ENCODE measurements at places on chromosomes 7 and 10.

DNA sequence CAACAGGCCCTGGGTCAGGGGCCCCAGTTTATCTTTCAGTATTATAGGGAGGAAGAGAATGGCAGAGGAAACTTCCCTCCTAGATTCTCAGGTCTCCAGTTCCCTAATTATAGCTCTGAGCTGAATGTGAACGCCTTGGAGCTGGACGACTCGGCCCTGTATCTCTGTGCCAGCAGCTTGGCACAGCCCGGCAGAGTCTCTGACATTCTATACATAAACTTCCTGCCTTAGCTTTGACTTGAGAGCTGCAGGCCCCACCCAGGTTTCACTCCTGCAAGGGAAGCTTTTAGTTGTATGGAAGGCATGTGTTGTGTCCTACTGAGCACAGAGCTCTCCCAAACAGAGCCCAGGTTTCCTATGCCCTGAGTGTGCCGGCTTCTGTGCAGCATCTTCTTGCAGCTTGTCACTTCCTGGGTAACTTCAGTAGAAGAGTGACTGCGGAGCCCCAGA, 205.6 kb upstream of the PRSS58 start:
- no peak for DNase-seq

DNA sequence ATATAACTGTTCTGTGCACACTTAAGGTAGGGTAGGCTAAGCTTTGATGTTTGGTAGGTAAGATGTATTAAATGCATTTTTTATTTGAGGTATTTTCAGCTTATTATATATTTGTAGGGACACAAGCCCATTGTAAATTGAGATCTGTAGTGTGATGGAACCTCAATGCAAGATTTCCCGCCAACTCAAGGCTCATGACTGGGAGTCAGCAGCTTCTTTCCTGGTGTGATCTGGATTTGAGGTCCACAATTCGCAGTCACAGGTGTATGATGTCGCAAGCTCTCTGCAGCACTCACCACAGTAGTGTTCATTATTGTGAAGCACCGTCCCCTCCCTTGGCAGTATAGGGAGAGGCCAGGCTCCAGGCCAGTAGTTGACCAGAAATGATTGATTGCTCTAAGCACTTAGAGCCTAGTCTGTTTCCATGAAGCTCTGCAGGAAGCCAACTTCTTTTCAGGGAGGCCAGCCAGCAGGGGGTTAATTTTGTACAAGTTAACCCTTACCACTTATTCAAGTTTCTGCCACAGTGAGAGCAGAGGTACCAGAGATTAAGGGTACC, 54.9 kb downstream of the SEM1 start:
- no peak for DNase-seq

DNA sequence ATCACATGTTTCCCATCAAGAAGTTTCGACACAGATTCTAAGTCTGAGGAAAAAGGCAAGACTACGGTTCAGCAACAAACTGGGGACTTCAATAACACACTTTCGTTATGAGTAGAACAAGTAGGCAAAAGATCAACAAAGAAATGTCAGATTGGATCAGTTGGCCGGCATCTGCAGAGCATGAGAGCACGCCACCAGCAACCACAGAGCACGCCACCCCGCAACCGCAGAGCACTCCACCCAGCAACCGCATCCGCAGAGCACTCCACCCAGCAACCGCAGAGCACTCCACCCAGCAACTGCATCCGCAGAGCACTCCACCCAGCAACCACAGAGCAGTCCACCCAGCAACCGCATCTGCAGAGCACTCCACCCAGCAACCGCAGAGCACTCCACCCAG, 89.7 kb upstream of the FAM20C start:
- no peak for DNase-seq

- no peak for DNase-seq
Measured at GRCh38 chr10:76202777-76203176, 771.4 kb downstream of the LRMDA start.

DNA sequence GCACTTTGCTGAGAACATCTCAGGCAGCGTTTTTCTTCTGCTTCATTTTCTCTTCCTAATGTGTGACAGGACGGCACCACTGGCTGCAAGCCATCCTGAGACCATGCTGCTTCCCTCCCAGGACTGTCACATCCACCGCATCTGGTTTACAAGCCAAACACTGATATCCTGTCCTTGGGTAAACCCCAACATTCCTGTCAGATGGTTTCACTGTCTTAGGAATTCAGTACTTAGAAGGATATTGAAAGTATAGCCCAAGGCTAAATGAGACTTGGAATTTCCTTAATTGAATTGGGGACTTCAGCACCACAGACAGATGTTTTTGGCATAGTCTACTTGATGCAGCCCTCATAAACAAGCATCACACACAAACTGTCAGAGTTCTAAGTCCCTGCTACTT, 74.2 kb upstream of the PLXNA4 start:
- no peak for DNase-seq

DNA sequence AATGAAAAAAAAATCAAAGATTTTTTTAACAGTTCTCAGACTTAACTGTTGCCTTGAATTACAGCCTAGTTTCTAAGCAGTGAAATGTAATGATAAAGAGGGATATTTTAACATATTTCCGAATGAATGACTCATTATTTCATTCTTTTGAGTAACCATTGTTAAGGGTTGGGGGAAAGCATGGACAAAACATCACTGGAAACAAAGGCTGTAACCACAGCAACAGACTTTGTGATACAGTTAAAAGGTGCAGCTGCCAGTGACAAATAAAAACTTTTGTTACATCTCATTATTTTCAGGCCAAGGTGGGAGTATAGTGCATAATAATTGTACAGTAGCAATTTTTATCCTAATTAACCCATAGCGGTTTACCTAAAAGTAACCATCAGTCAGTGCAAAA, 172.6 kb downstream of the LRRTM3 start:
- no peak for DNase-seq

GRCh38 chr10:35511647-35512046, 93.5 kb upstream of the GJD4 start:
- DNase-seq, result no peak

- no peak for DNase-seq
Measured at GRCh38 chr7:132030883-132031282, 474.5 kb upstream of the PODXL start.

GRCh38 chr10:131662851-131663250, 238.0 kb upstream of the PPP2R2D start:
- no peak for DNase-seq

DNA sequence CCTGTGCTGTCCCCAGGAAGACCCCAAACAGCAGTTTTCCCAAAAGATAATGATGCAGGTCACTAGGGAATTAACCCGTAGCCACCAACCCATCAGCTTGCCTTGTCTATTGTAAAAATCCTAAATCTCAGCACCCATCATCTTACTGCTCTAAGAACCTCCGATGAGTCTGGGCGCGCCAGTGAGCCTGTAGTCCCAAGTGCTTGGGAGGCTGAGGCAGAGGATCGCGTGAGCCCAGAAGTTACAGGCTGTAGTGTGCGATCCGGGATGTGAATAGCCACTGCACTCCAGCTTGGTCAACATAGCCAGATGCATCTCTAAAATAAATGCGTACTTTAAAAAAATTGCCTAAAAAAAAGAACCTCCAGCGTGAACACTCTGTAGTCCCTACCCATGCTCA, 951 bp downstream of the AS3MT start:
- DNase-seq, result no peak

DNA sequence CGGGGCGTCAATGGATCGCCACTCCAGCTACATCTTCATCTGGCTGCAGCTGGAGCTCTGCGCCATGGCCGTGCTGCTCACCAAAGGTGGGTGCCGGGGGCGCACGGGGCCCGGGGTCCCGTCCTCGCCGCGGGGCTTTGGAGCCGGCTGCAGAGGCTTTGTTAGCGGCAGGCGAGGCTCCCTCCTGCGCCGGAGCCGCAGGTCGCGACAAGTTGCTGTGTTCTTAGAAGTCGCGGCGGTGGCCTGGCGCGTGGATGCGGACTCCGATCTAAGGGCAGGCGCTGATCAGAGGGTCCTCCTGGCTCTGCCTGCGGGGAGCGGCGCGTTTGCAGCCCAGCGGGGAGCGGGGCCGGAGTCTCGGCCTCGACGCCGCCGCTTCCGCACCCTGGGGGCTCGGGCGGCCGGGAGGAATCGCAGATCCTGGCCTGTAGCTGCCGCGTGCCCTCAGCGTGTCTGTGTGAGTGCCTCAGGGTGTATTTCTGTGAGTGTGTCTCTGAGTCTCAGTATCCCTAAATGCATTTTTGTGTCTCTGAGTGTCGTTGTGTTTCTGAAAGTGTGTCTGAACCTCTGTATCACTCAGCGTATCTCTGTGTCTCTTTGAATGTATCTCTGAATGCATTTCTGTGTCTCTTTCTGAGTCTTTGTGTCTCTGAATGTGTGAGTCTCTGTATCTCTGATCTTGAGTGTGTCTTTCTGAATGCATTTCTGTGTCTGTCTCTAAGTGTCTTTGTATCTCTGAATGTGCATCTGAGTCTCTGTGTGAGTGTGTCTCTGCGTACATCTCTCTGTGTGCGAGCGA, 766 bp downstream of the BAMBI start:
- DNase-seq, result peak; percentile 29

- DNase-seq, result no peak
Measured at GRCh38 chr7:85177316-85177715, 9.5 kb downstream of the SEMA3D start.

DNA sequence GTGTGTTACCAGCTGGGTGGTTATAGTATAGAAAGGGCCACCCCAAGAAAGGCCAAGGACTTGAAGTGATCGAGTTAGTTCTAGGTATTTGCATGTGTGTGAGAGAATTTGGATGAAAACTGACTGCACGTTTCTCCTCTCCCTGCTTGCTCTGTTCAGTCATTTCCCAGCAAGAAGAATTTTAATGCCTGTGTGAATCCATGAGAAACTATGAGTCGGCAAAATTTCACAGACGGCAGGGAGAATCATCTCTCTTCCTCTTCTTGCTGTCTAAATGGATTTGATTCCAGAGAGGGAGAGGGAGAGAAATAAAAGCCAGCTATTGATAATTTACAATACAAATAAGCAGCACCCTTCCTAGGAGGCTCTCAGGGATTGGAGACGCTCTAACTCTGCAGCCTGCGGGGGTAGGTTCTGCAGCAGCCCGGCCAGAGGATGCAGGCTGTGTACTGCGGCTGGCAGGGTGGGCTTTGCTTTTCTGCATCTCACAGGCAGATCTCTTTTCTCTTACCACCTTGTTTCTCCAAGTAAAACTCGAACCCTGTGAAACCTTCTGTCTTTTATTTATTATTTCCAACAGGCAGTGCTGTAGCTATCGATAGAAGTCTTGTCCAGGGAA, 183.6 kb downstream of the TCF7L2 start:
- no peak for DNase-seq

- no peak for DNase-seq
Measured at GRCh38 chr7:87404674-87405073, 59.2 kb downstream of the CROT start.

DNA sequence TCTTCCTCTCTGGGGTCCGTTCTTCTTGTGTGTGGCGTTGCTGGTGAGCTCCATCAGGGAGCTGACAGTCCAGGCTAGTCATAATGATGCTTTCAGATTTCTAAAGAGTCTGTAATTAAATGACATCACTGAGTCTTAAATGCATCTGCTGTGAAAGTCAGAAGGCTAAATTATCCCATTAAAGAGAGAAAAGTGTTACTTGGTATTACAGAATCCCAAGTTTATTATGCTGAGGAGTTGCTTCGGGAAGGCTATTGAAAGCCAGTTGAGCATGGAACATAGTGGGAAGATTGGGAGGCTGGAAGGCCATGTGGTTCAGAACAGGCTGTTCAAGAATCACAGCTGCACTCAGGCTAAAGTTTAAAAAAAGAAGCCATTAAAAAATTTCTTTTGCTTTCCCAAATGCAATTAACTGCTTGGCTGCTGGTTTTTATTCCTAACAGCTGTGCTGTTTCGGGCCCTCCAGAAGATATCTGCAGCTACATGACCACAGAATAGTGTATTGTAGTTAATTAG, 342.6 kb upstream of the LRGUK start:
- no peak for DNase-seq

- DNase-seq, result no peak
Measured at GRCh38 chr7:12431886-12432556, 28.4 kb upstream of the VWDE start.

DNA sequence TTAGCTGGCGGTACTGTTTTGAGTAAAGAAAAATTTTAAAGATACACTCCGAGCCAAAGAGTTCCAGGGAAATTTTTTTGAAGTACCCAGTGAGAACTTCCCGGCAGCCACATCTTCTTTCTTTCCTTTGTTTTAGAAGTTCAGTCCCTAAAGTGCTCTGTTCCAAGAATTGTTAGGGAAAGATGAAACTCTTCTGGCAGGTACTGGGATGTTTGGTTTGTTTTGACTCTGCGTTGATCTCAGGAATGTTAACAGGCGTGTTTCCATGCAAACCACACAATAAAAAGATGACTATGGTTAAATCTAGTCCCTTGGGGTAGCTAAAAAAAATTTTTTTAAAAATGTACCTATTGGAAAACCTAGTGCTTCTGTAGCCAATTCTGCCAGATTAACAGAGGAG, 224.7 kb upstream of the PHYHIPL start:
- no peak for DNase-seq

GRCh38 chr7:116802144-116802745, 60.1 kb upstream of the CAPZA2 start:
- DNase-seq, result no peak

DNA sequence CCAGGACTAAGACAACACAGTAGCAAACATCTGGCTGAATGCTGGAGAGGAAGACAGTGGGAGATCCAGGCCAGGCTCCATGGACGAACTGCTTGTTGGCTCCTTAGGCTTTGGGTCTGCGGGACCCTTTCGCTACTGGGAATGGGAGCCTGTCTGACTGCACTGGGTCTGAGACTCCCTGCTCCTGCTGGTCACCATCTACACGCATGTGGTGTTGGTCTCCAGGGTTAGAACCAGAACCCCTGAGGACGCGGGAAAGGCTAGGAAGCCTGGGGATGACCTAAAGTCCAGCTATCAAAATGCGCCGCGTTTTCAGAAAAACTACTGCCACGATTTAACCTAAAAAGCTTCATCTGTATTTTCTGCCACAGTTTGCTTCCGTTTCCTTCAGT, 817 bp upstream of the DNAJB6 start:
- no peak for DNase-seq

GRCh38 chr7:144763291-144763690, 72.6 kb downstream of the TPK1 start:
- no peak for DNase-seq

GRCh38 chr7:20963556-20964280, 177.0 kb upstream of the SP8 start:
- no peak for DNase-seq

DNA sequence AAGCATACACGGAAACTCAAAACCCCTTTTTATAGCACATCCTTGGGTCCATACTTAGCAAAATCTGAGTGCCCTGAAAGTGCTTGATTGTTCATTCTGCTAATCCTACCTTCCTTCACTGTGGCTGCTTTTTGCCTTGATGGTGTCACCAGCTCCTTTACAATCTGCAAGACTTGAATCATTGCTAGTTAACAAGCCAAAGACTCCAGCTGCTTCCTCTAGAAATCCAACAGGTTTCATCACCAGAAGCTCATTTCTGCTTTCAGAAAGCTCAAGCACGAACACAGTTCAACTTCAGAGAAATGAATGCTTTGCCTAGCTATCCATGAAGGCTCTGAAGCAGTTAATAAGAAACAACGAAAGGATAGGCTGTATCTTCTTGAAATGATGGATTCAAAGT, 38.0 kb downstream of the USP6NL start:
- DNase-seq, result no peak

GRCh38 chr7:2358968-2359527, 4.4 kb downstream of the EIF3B start:
- DNase-seq, result no peak
